ENCODE measurements at places on chromosomes 7 and 10. TPM values are rescaled to one million over a fixed set of nuclear protein-coding genes. Genes with fewer than 3 reads are reported as not detected.

GRCh38 chr10:14048930-14049613 is 281.7 kb downstream of the FRMD4A start:
- peak; percentile 66 for DNase-seq

- no peak for DNase-seq
These were observed 84.2 kb upstream of the FRMD4A start for GRCh38 chr10:14414901-14415300.

DNA sequence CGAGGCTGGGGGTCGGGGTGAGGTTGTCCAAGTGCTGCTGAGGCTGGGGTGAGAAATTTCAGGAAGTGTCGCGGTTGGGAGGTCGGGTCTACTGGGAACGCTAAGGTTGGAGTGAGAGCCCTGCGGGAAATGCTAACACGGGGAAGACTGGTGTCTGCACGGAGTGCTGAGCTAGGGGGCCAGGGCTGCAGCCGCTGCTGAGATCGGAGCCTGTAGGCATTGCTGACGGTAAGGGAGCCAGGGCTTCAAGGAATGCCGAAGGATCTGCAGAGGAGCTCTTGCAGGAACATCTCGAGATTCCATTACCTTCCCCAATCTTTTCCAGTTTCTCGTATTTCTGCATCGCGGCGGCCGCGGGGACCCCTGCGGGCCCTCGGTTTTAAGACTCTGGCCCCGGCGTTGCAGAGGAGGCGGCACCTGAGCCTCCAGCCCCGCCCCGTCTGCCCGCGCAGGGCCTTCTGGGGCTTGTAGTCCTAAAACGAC is at the start of gene CDK5:
Gene CDK5, minus strand, starts transcription at position 392 of the 483 bp plus-strand sequence. Its CDS starts 49 bp downstream, at position 343.
- DNase-seq, result no peak

GRCh38 chr7:114653364-114654088 is 238.9 kb downstream of the FOXP2 start:
- DNase-seq, result no peak

GRCh38 chr7:127447326-127447945 is 54.9 kb upstream of the ZNF800 start:
- peak; percentile 63 for DNase-seq

Gene NACAD
- 7.4 TPM for total RNA-seq

- DNase-seq, result peak; percentile 10
These were observed 94.9 kb downstream of the GAD2 start for GRCh38 chr10:26311383-26311940.

DNA sequence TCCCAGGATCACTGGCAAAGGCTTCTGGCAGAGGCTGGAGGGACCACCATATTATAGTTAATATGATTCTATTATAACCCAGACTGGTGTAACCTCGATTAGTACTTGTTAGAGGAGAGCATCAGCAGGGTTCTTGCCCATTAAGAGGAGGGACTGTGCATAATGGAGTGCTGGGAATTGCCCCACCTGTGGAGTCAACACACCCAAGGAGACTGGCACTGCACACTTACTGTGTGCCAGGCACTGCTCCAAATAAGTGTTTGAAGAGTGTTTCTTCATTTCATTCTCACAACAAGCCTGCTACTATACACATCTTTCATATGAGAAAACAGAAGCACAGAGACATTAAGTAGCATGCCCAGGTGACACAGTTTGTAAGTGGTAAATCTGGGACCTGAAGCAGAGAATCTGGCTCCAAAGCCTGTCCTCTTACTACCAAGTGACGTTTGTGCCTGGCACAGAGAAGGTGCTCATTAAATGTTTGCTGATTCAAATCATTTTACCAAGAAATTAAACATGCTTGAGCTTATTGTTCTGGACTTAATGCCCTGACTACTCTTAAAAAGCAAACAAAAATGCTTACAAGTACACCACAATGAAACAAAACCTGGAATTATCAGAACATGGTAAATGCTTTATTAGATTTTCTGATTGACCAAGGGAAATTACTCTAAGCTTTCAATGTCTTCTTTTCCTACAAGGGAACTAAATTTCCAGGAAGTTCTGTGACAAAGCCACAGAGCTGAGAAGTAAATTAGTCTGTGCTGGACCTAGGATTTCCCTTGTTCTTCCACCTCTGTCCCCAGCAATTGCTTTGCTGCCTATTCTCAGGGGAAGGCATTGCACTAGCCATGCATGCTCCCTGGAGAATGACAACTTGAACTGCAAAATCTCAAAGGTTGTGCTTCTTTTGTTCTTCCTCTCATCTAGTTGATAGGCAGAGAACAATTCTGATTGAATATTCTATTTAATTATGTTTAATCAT is 809 bp downstream of the SLC13A1 start:
- DNase-seq, result no peak

Gene MKX
- total RNA-seq, result not detected
